ENCODE measurements at places on chromosomes 13 and 19.

DNA sequence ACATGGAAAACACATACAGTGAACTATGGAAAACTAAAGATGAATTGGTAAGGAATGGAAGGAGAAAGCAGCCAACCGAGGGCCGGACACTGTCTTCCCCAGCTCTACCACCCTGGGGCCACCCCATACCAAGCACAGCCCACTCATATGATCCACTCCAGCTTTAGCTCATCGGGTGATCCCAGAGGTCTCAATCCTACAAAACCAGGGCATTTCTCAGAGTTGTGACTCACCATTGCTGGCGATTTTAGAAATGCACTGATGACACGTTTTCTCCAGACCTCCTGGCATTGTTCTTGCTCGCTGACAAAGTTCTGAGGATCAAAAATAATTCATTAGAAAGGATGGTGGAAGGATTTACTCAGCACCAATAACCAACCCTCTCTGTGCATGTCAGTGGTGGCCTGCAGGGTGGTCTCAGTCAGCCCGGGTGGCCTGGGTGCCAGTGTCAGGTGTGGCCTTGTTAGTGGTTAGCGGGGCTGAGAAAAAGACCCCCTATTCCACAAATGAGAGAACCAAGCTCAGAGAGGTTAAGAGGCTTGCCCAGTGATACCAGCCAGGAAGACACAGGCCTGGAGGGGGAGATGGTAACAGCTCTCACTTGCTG lies 6.6 kb downstream of the TMEM272 start:
- H3K4me3 ChIP-seq: no peak overlapping the region
- H3K27me3 ChIP-seq: no peaks in the 10 kb centered on the region
- no peaks in the 10 kb centered on the region for H3K36me3 ChIP-seq
- H3K27ac ChIP-seq: no peak overlapping the region

DNA sequence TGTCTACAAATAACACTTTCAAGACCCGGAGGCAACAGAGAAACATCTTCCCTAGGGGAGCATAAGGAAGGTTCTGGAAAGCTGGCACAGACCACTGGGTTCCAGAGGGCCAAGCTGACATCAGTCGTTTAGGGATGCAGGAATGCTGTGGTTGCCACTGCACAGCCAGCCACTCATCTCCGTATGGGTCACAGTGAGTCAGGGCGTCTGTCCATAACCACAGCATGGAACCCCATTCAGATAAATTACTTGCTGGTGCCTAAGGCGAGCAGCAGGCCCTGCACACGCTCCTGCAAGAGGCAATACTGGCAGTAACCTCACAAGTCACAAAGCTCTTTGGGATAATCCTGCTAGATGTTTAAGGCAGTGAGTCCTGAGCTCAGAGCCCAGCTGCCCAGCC lies 140.9 kb upstream of the UBL3 start:
- H3K4me3 ChIP-seq: no peak overlapping the region
- peaks cover 7% of the 10 kb centered on the region for H3K36me3 ChIP-seq
- no peak for DNase-seq
- no peaks in the 10 kb centered on the region for H3K4me1 ChIP-seq
- no peak overlapping the region for H3K27ac ChIP-seq

DNA sequence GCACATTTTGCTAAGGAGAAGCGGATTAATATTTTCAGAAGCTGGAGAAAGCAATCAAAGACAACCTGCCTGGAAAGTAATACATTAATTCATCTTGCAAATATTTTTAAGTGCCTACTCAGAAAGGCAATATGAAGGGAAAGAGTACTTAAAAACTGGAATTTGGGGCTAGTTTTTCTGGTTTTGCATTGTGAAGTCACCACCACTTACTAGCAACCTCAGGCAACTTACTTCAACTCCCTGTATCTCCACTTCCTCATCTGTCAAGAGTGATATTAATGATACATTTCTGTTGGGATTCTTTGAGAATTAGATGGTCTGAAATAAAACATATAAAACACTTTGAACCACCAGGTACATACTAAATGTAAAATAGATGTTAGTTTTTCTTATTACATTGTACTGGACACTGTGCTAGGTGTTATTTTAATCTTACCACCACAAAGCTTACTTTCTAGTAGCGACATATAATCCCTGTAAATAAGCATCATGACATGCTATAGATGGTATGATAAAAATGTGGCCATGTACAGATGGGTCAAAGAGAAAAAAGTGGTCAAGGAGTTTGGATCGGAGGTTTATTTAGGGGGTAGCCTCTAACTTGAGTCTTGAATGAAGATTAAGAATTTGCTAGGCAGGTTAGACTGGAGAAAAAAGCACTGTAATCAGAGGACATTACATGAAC lies 101.2 kb downstream of the SPRY2 start:
- peaks cover 14% of the 10 kb centered on the region for H3K4me1 ChIP-seq
- H3K4me3 ChIP-seq: no peak overlapping the region
- no peak overlapping the region for H3K27ac ChIP-seq
- no peaks in the 10 kb centered on the region for H3K36me3 ChIP-seq
- H3K27me3 ChIP-seq: no peaks in the 10 kb centered on the region

- no peak overlapping the region for H3K27ac ChIP-seq
- no peaks in the 10 kb centered on the region for H3K4me1 ChIP-seq
- H3K27me3 ChIP-seq: no peaks in the 10 kb centered on the region
- no peak for DNase-seq
These were observed 1002.4 kb upstream of the PCDH9 start for GRCh38 chr13:68232351-68233130.

GRCh38 chr13:101149735-101150384 lies 266.4 kb downstream of the NALCN start:
- no peak overlapping the region for H3K27ac ChIP-seq
- H3K27me3 ChIP-seq: peaks cover 19% of the 10 kb centered on the region
- no peaks in the 10 kb centered on the region for H3K4me1 ChIP-seq
- no peak overlapping the region for H3K4me3 ChIP-seq
- no peak for DNase-seq

DNA sequence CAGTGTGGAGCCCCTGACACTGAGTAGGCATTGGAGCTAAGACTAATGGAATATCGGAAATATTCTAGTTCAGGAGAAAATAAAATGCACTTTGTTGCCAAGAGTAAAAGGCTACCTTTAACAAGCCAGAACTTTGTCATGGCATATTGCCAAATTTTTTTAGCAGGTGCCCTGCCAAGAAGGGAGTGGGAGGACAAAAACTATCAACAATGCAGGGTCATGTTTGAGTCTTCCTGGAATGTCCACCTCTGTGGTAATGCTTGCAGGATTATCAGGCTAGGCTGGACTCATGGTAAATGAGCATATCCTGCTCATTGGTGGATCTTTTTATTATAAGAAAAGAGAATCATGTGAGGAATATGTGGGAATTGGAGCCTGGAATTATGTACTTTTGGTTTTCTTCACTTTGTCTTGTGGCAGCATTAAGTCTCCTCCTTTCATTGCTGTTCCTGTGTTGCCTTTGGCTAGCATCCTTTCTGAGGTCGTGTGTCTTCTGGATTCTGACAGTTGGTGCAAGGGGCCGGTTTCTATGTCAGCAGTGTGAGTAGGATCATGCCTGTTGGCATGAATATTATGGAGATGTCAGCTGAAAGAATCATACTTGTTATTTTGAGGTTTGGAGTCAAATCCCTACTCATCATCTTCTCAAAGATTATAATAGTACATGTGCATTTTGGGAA lies 122.9 kb upstream of the SPRY2 start:
- H3K4me3 ChIP-seq: no peak overlapping the region
- H3K27ac ChIP-seq: no peak overlapping the region
- peaks cover 1% of the 10 kb centered on the region for H3K4me1 ChIP-seq

All from stimulated activated naive B cell treated with anti-CD40 and anti-IgM and Interleukin-4, amounts not matched to agents 10 μg/mL and 1 μg/mL and 100 μg/mL, for 72 hours (primary cell).